AG08395 (cell line): ENCODE measurements at places on chromosomes 16 and 17.
A peak's percentile ranks its signal among the peaks of the same experiment; 100 is the strongest.

GRCh38 chr17:2372681-2373080, 28.2 kb downstream of the MNT start:
- no peak for DNase-seq

DNA sequence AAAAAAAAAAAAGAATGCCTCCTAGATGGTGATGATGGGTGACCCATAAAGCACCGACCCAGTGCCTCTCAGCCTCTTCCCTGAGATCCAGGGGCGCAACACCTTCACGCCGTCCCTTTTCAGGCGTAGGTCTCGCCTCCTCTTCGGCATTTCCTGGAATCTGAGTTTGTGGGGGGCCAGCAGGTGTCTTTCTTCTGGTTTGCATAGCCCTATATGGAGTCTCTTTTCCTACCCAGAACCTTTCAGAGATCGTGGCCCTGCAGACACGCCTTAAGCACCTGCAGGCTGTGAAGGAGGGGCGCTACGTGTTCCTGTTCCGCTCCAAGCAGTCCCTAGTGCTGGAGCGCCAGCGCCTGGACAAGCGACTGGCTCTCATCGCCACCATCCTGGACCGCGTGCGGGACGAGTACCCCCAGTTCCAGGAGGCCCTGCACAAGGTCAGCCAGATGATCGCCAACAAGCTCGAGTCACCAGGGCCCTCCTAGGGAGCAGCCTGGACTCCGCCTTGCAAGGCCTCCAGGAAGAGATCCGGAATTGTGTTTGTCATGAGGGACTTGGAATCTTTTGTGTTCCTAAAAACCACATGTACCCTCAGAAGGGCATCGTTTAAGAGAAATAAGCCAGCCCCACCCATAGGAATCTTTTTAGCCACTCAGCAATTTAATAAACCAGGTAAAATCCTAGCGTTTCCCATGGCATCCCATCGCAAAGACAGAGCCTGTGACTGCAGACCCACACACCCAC, 1.9 kb upstream of the GAA start:
- no peak for DNase-seq

DNA sequence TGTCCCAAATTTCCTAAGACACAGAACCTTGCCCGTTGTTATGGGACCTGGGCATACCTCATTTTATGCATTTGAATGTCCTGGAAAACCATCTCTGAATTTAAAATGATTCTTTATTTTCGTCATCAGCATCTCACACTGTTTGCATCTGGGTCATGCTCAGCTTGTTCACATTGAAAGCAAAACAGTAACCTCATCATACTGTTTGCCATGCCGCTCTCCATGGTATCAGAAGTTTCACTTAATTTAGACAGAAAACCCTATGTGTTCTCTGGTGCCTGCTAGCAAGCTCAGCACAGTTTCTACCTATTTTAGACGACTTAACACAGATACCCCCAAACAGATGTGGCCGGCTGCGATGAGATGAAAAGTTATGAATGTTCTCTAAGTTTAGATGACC, 292.1 kb downstream of the SNX29 start:
- no peak for DNase-seq

DNA sequence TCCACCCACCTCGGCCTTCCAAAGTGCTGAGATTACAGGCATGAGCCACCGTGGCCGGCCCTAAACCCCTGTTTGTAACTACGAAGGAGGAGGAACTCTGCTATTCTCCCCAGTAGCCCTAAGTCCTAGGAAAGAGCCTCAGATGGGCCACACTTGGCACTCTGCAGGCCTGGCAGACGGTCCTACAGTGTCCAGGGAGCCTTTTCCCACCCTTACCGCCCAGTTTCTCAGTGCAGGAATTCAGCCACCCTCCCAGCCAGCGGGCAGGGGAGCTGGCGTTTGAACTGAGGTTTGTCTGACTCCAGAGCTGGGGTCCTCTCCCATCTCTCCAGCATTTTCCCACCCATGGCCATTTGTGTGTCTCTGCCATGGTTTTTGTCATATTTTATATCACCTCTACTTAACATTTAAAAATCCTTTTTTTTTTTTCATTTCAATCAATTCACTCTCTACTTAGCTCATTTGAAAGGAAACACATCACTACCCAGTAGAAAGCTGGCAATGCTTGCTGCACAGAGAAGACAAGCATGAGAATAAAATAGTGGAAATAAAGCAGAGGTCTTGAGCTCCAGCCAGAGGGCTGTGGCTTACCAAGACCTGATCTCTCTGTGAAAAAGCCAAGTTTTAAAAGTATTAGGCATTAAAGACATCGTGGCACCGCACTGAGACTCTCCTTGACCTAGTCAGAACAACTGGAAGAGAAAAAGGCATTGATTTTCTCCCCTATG, 34.9 kb downstream of the BCO1 start:
- DNase-seq: no peak

DNA sequence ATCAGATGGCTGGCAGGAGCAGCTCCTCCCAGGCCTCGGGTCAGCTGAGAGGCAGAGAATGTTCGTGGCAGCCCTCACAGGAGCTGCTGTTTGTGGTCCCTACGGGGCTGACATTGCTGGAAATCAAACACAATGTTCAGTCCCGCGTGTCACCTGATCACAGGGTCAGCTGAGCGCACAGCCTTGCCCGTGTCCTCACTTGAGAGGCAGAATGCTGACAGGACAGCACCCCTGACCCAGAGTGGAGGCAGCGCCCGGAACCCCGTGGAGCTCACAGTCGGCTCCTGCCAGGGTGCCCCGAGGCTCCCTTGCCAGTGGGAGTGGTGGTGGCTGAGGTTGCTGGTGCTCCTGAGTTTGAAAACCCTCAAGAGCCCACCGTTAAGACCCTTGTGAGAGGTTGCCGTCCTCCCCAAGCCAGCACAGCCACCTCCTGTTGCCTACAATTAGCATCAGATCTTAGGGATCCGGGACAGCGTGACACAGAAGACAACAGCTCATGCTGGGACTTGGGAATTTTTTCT, 3.6 kb upstream of the CHMP6 start:
- DNase-seq: no peak

- DNase-seq: no peak
Observed at GRCh38 chr16:85138825-85139627, 26.8 kb upstream of the CIBAR2 start.

GRCh38 chr17:8552577-8553320, 77.8 kb downstream of the MYH10 start:
- DNase-seq: no peak

- DNase-seq: peak; percentile 56
Observed at GRCh38 chr16:11796227-11797165, 562 bp downstream of the ZC3H7A start.

GRCh38 chr17:596763-597644, 117.6 kb downstream of the VPS53 start:
- peak; percentile 56 for DNase-seq

GRCh38 chr17:69800870-69801269, 274.2 kb upstream of the KCNJ16 start:
- no peak for DNase-seq

GRCh38 chr16:30417529-30418349, 10.3 kb downstream of the ZNF771 start:
- peak; percentile 89 for DNase-seq

GRCh38 chr17:40071313-40072039, 8.7 kb downstream of the THRA start:
- no peak for DNase-seq

DNA sequence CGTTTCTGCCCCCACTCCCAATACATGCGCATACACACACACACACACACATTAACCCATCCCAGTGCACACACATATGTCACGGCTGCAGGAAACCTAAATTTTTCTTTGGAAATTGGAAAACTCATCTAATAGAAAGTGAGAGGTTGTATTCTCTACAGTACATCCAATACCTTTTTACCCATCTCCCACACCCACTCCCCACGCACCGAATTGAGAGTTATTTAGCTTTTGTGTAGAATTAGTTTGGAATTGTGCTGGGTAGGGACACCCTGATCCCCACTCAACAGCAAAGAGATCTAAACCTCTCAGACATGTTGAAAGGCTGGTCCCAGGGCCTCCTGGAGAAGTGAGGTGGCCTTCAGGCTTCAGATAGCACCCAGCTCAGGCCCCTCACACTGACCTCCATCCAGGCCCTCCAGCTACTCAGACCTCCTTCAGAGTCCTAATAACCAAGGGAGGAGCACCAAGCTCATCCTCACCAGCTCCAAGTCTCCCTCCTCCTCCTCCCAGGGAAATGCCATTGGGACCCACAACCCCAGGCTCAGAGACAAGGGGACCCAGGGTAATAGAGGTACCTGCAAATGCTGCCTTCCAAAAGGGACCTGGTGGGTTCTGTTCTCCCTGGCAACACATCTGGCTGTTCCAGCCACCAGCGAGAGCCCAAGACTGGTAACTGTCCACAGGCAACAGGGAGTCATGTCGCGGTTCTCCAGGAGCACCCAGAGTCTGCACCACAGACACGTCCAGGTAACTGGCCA, 955 bp downstream of the HOXB13 start:
- DNase-seq: no peak

DNA sequence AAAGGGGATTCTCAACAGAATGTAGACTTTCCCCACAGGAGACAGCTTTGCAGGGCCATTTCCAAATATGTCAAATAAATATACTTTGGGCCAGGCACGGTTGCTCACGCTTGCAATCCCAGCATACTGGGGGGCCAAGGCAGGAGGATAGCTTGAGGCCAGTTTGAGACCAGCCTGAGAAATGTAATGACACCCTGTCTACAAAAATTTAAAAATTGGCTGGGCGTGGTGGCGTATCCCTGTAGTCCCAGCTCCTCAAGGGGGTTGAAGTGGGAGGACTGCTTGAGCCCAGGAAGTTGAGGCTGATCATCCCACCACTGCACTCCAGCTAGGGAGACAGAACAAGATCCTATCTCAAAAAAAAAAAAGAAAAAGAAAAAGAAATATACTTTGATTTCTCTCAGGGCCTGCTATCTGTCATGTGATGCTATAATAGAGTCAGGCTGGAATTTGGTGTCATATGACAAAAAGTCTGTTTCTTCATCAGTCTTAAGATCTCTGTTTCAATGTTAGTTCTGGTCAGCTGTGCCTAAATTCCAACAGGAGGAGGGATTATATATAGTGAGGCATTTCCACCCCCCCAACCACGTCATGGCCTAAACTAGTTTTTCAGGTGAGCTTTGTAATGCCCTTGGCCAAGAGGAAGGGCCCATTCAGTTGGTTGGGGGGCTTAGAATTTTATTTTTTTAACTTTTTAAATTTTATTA, 4.3 kb upstream of the ZDHHC7 start:
- DNase-seq: no peak

GRCh38 chr17:64741038-64741641, 79.0 kb upstream of the SMURF2 start:
- no peak for DNase-seq

DNA sequence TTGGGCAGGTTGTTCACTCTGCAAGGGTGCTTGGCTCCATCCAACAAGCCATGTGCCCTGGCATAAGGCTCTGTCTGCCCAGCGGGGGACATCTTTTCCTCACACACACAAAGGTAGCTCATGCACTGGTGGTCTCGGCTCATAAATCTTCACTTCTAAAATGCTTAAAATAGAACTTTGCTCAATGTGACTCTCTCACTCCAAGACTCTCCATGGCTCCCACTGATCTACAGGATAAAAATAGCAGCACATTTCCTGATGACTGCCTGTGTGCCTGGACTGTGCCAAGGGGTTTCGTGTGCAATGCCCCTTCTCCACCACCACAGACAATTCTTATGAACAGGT, 15.1 kb upstream of the CIBAR2 start:
- no peak for DNase-seq

GRCh38 chr16:55091213-55091870, 160.7 kb downstream of the IRX5 start:
- DNase-seq: no peak

DNA sequence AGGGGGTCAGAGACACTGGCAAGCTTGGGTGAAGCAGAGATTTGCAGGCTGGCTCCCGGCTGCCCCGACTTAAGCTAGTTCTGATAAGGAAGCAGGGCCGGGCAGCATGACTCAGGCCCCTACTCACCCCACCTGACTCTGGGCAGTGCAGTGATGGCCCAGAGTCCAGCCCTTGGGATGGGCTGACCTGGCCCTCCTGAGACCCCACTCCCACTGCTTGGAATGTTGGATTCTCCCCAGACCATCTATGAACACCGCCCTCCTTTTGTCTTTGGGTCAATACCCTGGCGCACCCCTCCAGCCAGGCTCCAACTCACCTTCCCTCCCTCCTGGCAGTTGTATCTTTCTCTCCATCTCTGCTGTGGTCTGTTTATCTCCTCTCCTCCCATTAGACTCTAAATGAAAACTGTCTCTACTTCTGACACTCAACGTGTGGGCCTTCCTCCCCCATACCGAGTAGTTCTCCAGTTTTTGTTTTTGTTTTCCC, 21.0 kb downstream of the LGALS3BP start:
- DNase-seq: no peak

DNA sequence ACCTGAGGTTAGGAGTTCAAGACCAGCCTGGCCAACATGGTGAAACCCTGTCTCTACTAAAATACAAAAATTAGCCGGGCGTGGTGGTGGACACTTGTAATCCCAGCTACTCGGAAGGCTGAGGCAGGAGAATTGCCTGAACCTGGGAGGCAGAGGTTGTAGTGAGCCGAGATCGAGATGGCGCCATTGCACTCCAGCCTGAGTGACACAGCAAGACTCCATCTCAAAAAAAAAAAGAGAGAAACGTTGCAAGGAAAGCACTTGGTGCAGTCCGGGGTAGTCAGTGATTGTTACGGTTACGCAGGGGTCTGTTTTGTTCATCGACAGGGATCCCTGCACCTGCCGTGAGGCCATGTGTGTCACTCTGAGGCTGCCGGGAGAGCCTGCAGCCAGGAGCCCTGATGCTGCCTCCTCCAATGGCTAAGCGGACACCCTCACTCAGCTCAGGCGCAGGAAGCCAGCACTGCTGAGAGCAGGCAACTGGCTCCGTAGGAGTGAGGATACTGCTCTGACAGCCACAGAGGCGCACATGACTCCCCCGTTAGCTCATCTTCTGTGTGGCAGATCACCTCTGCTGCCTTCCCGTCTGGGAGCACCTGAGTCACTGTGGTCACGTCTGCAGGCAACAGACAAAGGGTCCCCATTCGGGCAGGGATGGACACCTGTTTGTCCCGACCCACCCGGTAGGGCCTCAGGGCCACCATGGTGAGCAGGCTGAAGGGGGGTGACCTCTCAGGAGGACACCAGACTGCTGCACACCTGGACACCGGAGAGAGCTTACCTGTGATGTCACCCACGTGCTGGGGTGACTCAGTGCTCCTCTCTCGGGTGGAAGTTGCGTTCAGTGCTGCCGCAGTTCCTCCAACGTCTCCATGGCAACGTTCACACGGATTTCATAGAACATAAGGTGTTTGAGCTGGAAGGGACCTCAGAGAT, 5.2 kb upstream of the RAB26 start:
- DNase-seq: no peak

DNA sequence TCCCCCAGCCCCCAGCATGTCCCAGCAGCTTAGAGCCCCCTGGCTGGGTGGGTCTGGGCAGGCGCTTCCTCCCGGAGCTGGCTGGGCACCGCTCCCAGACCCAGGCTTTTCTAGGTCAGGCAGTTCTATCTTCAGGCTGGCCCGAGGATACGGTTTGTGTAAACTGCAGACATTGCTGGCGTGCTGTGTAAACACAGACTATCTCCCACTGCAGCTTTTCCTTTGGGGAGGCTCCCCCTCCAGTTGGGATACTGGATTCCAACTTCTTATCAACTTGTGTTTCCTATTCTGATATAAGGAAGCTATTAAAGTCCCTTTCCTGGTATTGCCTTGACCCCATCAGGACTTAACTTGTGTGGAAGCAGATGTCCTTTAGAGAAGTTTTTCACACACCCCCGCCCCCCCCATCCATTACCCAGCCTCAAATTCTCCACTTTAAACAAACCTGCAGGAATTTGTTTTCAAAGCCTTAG, 18.3 kb upstream of the GNA13 start:
- no peak for DNase-seq
